ENCODE measurements at places on chromosomes 1 and 21.
A peak's percentile ranks its signal among the peaks of the same experiment; 100 is the strongest.

DNA sequence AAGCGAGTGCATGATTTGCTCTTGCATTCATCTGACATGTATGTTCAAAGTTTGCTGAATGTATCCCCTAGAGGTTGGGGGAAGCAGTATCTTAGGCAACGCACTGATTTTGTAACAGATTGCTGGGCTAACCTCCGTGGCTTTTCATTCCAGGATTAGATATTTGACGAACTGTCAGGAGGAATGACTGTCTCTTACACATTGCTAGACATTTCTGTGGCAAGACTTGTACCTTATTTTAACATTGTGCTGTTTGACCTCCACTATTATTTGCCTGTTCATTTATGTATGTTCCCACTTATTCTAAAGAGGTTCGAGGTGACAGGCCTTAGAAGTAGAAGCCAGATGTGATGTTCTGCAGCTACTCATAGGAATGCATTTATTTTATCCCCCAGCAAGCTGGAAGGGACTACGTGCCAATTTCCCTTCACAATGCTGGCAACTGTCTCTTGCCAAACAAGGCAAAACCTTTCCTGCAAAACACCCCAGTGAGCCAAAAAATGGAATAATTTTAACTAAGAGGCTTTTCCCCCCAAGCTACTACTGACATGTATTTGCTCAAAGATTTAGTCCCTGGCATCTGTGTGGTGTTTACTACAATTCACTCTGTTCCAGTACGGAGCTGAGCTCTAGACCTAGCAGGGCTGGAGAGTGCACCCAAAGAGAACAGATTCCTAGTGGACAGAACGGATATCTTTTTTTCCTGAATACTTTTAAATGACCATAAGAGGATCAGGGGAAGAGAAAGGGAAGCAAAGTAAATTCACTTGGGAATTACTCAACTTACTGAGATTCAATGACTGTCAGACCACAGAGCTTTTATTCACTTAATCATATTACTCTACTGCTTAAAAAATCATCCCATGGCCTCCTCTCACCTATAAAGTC, 646.2 kb downstream of the SMYD3 start:
- no peak for DNase-seq

GRCh38 chr21:42641311-42642218, 11.9 kb upstream of the PDE9A start:
- no peak for DNase-seq

DNA sequence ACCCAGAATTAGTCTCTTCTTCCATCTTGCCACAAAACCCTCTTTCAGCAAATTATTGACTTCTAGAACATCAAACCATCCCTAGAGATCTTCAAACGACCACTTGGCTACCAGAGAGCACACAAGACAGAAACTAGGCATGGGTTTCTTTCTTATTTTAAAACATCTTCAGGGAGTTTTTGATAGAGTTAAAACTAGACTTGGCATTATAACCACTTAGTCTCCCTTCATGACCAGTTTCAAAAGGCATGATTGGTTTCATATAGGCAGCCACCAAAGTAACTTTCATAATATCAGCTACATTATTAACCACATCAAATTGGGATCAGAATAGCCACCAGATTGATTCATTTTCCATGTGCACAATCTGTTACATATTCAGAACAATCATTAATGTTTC, 368.4 kb upstream of the GREM2 start:
- no peak for DNase-seq

GRCh38 chr1:45339789-45340558, at the start of the genes MUTYH and TOE1:
MUTYH (minus strand) TSS chr1:45340440; CDS start chr1:45334505, 5,935 bp downstream.
TOE1 (plus strand) TSS chr1:45340170; CDS start chr1:45340253, 83 bp downstream.
- DNase-seq, result peak; percentile 93

DNA sequence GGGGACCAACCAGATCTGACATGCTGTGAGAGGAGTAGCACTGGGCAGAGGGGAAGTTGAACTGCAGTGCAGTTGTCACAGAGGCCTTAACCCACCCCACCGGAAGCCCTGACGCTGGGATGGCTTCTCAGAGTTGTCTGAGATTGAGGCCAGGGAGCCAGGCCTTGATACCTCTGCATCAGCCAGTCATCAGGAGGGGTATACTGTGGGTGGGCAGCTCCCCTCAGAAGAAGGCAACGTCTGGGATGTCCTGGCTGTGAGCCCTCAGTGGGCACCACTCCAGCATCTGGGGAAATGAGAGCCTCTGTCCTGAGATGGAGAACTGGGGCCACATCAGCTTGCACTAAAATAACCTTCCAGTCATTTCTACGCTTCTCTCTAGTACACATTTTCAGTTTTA, 47.9 kb upstream of the BCAR3 start:
- DNase-seq, result no peak

GRCh38 chr1:194223596-194223995, 1037.2 kb upstream of the B3GALT2 start:
- DNase-seq, result no peak

DNA sequence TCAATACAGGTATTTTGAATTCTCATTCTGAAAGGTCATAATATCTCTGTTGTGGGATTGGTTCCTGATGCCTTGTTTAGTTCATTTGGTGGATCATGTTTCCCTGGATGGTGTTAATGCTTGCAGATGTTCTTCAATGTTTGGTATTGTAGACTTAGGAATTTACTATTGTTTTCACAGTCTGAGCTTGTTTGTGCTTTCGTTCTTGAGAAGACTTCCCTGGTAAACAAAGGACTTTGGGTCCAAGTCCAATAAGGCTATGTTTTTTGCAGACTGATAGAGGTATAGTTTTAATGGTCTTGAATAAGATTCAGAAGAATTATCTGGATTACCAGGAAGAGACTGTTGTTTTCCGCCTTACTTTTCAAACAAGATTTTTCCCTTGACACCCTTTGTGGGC, 1646.3 kb downstream of the AMY1C start:
- no peak for DNase-seq

- peak; percentile 66 for DNase-seq
These were observed 29.7 kb downstream of the SCCPDH start for GRCh38 chr1:246753670-246754535.

DNA sequence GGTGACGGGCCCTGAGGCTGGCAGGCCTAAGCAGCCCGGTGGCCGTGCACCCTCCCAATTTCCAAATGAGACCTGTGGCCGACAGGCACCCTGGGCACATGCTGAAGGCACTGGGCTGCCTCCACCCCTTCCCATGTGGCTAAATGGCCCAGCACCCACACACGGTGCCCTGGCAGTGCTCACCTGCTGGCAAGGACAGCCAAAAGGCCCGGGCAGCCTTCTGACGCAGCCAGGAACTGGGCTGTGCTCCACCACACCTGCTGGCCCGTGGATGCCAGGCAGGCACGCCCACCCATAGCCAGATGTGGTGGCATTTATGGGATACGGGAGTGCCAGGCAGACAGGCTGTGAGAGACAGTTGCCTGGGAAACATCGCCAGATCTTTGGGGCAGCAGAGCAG, 4.0 kb upstream of the FAAP20 start:
- no peak for DNase-seq

DNA sequence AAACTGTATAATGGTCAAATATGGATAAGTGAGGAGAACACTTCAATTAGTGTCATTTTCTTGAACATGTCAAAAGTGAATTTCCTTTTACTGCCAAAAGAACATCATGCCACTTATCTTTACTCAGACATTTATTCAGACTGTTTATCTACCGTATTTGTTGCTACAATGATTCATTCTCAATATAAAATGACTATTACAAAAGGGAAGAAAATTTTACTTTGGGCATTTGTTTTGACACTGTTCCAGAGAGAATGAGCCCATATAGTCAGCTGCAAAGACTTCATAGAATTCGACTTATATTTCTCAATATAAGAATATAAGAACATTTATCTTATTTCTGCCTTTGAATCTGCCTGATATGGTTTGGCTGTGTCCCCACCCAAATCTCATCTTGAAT, 1699.1 kb downstream of the BRINP3 start:
- no peak for DNase-seq

GRCh38 chr1:198496216-198497143, 44.0 kb downstream of the ATP6V1G3 start:
- no peak for DNase-seq

- DNase-seq, result no peak
These were observed 593.8 kb downstream of the LRRIQ3 start for GRCh38 chr1:73604211-73604610.

GRCh38 chr1:51741121-51741681, 124.3 kb downstream of the OSBPL9 start:
- no peak for DNase-seq

GRCh38 chr1:167230437-167230836, 9.8 kb downstream of the POU2F1 start:
- no peak for DNase-seq

- DNase-seq, result no peak
These were observed 830 bp downstream of the INPP5B start for GRCh38 chr1:37945743-37946702.

DNA sequence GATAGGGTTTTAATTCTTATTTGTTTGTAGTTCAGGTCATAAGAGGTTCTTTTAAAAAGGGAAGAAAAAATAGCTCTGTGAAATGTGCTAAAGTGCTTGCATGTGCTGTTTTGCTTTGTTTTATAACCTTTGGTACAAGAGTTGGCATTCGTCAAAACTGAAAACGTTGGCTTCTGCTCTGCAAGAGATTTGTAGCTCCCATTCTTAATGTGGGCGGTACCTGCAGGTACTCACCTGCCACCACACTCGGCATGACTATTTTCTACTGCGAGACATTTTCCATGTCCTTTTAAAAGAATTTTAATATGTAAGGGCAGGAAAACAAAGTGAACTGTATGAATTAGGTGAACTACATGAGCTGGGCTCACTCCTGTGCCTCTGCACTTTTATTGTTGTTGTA, 92.6 kb downstream of the ADARB1 start:
- no peak for DNase-seq

GRCh38 chr1:53288002-53288789, 39.7 kb downstream of the LRP8 start:
- DNase-seq, result no peak

DNA sequence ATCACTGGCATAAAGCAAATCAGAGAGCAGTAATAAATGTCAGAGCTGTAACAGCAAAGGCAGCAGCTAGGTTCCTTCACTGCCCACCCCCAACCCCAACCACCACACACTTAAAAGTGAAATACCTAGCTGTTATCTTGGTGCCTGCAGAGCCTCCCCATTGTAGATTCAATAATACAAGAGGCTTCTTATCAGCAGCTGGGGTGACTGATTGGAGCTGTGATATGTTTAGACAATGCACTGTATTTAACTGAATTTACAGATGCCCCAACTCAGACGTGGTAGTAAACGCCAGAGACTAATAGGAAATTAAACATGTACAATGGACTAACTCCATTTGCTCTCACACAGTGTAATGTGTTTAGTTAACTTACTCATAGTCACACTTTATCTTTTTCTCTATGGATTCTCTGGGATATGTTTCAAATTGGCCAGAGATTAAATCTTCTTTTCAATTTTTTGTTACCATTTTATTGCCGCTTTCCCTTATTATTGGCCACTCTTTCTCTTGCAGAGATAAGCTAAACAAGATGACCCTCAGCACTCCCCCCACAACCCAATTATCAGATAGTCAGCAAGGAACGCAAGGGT, 117.1 kb downstream of the ESRRG start:
- DNase-seq, result no peak

DNA sequence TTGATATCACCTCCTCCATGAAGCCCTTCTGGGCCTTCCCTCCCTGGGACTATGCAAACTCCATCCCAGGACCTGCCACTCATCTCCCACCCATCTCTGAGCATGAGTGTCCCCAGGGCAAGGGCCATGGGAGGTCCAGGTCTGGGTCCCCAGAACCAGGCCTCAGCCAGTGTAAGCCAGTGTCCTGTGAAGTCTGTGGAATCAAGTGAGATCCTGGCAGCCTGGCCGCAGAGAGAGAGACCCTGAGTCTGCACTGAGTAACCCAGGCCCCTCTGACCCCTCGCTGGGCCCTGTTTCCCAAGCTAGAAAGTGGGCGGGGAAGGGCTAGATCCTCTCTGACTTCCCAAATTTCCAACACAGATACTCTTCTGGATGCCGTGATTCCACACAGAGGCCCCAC, 132.7 kb downstream of the DMRTB1 start:
- no peak for DNase-seq

DNA sequence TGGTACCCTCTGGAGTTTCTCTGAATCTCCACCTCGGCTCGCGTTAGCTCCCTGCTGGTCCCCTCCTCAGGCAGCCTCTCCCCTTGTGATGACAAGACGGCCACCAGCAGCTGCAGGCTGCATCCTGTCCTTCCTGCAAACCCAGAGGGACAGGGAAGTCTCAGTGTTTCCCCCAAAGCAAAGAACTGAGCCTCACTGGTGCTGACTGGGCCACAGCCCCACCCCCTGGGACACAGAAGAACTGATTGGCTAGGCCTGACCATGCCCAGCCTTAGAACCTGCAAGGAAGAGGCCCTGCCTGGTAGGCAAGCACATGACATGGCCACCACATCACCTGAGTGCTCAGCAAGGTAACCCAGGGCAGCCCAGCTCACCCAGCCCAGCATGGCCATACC, 34.6 kb downstream of the TMEM51 start:
- DNase-seq, result no peak

DNA sequence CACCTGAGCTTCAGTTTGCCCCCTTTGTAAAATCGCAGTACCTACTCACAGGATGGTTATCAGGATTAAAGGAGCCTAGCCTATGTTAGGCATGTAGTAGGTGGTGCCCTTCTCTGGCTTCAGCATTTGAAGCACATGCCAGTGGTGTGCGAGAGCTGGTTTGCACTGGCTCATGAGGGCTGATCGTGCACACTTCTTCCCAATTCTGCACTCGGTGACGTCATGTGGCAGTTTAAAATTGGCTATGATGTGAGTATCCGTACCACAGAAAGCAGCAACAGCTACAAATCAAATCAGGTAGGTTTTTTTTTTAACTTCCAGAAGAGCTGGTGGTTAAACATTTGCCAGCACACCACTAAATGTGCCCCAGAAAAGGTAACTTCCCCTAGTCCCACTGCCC, 13.5 kb downstream of the FOXO6 start:
- no peak for DNase-seq

DNA sequence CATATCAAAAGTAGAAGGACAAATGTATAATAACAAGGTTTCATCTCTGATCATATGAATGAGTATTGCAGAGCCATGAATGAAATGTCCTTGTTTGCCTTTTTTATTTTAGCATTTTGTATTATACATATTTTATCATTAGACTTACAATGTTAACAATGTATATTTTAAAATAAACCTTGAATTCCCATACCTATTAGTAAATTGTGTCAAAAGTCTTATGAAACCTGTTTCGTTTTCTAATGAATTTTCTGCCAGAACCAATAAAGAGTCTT, 646 bp downstream of the DNAJB4 start:
- DNase-seq, result no peak

- no peak for DNase-seq
These were observed 6.8 kb upstream of the HAO2 start for GRCh38 chr1:119361620-119362344.

- DNase-seq, result no peak
These were observed 136.6 kb downstream of the TOMM20 start for GRCh38 chr1:234992065-234992464.

All from CD4-positive, alpha-beta T cell treated with Interleukin-17A for 4 hours (primary cell).